ENCODE measurements at places on chromosomes 2 and 18. TPM values are rescaled to one million over a fixed set of nuclear protein-coding genes. Genes with fewer than 3 reads are reported as not detected.

The CHRNA1 gene
- total RNA-seq: not detected

GRCh38 chr18:62412231-62412979 lies 87.3 kb downstream of the TNFRSF11A start:
- DNase-seq: no peak

GRCh38 chr2:158644139-158644538 lies 151.0 kb upstream of the DAPL1 start:
- no peak for DNase-seq

GRCh38 chr2:144890828-144891227 lies 370.9 kb upstream of the ZEB2 start:
- DNase-seq: no peak

GRCh38 chr2:59032499-59032898 lies 791.4 kb upstream of the FANCL start:
- DNase-seq: no peak

Data from activated CD8-positive, alpha-beta T cell treated with anti-CD3 and anti-CD28 coated beads for 36 hours (primary cell).